Fibroblast of pulmonary artery (primary cell): ENCODE measurements at places on chromosomes 1 and 21.

GRCh38 chr1:12433323-12434053 lies 184.5 kb downstream of the DHRS3 start:
- DNase-seq: peak; percentile 45

DNA sequence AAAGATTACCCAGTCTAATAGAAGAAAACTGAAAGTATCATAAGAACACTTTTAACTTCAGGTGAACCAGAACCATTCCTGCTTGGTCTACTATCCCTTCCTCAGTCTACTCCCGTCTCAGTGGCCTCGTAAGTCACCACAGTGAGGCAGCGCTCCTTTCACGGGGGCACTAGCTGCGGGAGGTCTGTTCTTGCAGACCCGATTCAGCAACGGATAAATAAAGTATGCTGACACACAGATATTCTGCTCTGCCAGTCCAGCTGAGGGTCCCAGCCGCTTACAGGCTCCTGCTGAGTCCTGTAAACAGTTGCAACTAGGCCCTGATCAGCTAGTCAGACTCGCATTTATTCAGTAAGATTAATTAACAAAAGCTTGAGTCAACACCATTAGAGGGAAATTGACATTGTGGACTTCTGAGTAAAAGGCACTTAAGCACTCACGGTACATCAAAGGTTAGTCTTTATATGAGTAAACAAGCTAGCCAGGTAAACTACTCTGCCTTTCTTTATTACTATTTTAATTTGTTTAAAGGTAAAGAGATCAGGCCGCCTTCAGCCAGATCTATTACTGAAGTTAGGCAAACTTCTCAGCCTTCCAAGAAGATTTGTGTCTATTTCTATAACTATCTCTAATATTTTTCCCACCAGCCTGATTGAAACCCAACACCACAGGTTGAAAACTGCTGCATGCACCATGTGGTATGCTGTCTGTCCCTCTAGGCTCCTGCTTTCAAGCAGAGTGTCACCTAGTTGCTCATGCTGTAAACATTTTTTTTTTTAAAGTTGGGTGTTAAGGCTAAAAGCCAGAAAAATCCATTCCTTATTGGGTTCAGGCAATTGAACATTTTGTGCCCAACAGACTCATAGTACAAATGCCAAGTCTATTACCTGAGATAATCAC lies 87.7 kb downstream of the INTS7 start:
- no peak for DNase-seq

DNA sequence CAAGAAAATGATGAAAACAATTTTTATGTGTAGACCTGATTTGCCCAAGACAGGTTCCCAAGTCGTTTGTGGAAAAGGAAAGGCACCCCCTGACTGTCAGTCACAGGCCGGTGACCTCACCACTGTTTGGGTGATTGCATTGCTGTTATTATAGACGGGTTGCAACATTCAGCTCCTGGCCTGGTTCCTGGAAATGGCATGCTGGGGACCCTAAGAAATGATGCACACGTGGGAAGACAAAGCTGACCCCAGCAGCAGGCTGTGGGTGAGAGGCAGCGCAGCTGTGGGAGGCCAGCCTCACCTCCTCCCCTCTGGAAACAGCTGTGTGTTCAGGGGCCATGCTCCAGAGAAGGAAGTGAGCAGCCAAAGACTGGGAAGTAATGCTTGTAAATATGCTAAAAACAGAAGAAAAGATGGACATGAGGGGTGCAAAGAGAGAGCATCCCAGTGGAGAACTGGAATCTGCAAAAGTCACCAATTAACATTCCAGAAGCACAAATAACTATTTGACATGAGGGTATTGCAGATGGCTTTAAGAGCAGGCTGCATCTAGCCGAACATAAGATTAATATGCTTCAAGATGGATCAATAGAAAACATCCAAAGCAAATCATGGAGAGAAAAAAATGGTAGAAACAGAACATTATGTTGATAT lies 23.4 kb upstream of the ABCG1 start:
- peak; percentile 88 for DNase-seq

DNA sequence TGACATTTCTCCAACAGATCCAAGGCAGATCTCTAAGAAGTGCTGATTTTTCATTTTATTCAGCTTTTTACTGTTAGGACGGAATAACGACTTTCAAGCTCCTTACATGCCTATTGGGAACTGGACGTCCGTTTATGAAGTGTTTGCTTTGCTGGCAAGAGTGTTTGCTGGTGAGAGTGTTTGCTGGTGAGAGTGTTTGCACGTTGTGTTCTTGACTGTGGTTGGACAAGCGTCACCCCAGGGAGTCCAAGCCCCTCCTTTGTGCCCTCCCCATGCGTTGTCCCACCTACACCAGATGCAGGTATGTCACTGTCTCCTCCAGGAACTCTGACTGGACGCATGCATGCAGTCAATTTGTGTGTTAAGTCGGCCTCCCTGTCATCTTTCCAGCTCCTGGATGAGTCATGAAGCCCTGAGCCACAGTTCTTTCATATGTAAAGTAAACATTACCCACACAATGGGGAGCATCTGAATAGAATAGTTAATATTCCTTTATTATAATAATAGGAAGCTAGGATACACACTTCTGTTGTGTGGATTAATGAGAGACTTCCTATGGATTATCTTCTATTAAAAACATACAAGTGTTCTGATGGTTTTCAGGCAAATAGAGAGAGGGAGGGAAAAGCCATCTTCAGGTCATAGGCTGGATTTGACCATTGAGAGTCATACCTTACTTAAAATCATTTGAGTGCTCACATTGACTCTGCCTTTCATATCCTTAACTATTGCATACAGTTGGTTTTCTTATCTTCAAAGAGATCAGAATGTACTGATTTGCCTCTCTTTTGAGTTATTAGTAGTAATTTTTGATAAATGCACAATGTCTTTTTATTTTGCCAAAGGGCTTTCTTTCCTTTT lies 119.2 kb downstream of the GALNT2 start:
- DNase-seq: peak; percentile 83

GRCh38 chr1:219223496-219223895 lies 49.8 kb downstream of the LYPLAL1 start:
- DNase-seq: peak; percentile 27

DNA sequence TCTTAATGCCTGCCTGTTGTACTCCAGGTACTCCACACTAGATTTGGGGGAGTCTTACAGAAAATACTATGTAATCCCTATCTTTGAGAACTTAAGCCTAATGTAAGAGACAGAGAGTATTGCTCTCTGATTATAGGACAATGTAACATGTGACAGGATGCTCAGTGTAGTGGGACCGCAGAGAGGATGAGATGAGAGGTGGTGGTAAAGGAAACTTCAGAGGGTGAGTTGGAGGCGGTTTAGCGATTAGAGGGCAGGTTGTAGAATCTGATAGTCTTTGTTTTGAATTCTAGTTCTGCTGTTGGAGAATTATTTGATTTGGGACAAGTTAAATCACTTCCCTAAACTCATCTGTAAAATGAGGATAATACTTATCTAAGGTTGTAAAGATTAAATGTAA lies 5.4 kb downstream of the SOAT1 start:
- DNase-seq: no peak

- no peak for DNase-seq
Observed at GRCh38 chr1:175569117-175569743, 174.2 kb downstream of the TNR start.

GRCh38 chr1:54070171-54070837 lies 16.9 kb downstream of the TCEANC2 start:
- peak; percentile 71 for DNase-seq
